Uterine smooth muscle cell (primary cell): ENCODE measurements at places on chromosomes 7 and 10. TPM values are rescaled to one million over a fixed set of nuclear protein-coding genes. Genes with fewer than 3 reads are reported as not detected.

The FAM171A1 gene
- total RNA-seq: 10.8 and 12.1 TPM in 2 replicates

The CHRM2 gene
- total RNA-seq: 2.2 and 3.1 TPM in 2 replicates

The CARD11 gene
- total RNA-seq: 0.62 and 1.9 TPM in 2 replicates

The GTF2I gene
- total RNA-seq: 76.3 and 78.7 TPM in 2 replicates

The SCRN1 gene
- total RNA-seq: 124 and 127 TPM in 2 replicates

The CLDN3 gene
- 0.12 and 0.44 TPM in 2 replicates for total RNA-seq

The GPC2 gene
- total RNA-seq: 1.2 and 2.2 TPM in 2 replicates

The OPALIN gene
- not detected in 2 replicates for total RNA-seq

The SPDYE9 gene
- total RNA-seq: not detected in 2 replicates

The DENND2A gene
- 14.9 and 22.5 TPM in 2 replicates for total RNA-seq
